Prostate gland (tissue), 2 donors: ENCODE measurements at places on chromosomes 7 and 10.
A peak's percentile ranks its signal among the peaks of the same experiment; 100 is the strongest.

GRCh38 chr10:28975891-28976531 lies 298.7 kb downstream of the BAMBI start:
- DNase-seq: no peak

- no peak for DNase-seq
Measured at GRCh38 chr7:128910569-128910945, at the start of gene KCP. KCP (minus strand) TSS chr7:128910709; CDS start chr7:128910676, 33 bp downstream.

DNA sequence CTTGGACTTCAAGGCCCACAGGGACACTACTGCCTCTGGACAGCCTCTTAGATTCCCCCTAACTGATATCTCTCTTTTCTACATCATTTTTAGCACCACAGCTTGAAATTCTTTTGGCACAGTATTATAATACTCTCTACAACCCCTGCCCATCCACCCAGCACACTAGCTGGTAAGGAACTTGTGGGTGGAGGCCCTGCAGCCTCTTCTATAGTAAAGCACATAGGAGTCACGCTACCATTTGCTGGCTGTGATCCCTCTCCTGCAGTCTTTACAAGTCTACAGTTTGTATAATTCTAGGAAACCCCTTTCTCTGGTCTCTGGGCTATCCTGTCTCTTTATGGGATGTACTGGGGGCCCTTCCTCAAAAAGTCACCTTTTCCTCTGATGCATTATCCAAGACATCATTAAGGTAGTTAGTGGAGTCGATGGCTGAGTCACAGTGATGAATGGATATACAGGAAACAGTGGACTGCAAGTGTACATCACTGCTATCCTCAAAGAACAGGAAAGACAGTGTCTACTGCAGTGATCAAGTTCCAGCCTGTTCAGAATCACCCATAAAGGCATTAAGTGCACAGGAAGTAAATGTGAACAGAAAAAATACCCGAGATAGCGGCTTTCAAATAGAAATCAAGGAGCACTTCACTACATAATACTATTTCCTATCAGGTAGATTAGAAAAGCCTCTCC lies 54.4 kb downstream of the STK17A start:
- DNase-seq: no peak

GRCh38 chr10:44995581-44995913 lies 5.2 kb upstream of the ZNF22 start:
- no peak for DNase-seq

DNA sequence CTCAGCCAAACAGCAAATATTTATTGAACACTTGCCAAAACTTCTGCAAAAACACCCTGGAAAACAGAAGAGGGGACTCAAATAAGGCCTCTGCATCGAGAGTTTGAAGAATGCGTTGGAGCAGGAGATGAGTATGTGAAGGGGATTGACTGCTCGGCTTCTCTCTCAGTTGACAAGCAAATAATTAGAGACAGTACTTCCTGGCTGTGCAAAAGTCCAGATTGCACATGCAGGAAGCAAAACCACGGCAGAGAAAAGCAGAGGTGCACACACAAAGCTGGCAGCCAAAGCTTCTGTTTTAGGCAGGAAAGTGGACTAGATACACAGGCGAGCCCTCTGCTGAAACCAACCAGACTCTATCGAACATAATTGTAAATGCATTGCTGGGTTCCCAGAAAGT lies 343.6 kb upstream of the MGMT start:
- DNase-seq: no peak

DNA sequence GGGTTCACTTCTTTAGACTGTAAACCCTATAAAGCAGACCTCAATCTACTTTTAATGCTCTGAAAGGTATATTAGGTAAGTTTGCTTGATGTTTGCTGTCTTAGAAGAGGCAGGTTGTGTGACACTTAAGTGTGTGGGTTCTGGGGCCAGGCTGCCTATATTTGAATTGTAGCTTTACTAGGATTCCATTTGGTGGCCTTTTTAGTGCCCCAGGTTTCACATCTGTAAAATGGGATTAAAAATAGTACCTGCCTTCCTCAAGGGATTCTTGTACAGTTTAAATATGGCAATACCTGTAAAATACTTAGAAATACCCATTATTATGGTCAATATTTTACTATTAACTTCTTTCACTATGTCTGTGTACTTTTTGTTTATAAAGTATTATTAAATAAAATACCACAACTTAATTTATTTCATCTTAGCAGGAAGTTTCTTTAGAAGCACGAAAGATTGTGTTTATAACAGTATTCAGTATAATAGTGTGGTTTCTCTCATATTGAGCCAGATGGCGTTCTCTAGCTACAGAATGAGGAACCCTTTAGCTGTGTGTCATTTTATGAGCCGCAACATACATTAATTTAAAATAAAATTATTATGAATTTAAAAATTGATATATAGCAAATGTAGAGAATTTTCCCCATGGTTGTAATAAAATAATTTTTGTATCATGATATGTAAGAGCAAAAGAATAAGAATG lies 94.2 kb downstream of the CDK14 start:
- DNase-seq: no peak

DNA sequence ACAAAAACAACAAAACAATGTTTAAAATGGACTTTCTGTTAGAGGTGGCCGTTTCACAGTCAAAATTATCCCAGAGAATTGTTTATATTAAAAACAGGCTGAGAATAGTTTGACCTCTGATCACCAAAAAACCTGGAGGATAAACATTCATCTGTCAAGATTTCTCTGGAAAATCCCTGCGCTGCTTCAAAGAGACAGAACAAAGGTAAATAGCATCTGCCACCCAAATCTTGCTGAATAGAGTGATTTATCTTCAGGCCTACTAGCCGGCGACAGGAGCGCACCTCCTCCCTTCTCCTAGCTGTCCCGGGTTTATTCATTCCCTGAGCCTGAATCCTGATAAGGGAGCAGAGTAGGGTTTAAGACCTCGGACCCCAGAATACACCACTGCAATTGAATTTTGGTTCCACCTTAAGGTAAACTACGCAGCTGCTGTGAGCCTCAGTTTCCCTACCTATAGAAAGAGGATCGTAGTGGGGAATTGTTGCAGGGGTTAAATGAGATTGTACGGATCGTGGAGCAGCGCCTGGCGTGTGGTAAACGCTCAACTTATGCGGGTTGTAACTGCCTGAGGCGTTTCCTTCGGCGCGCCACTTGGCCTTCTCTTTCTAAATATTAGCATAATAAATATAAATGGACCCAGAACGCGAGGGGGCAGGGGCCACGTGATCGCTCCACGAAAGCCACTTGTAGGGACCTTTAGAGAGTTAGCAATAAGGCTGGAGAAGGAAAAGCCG lies 498 bp upstream of the ST7 start:
- DNase-seq: peak; percentile 9

DNA sequence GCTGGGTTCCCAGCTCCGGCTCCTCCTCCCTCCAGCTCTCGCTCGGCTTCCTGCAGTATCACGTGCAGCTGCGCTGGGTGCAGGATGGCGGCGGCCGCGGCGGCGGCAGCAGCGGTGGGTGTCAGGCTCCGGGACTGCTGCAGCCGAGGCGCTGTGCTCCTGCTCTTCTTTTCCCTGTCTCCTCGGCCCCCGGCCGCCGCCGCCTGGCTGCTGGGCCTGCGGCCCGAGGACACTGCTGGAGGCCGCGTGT lies at the start of gene CNNM1:
Gene CNNM1, plus strand, starts transcription at position 53 of the 250 bp plus-strand sequence. Its CDS starts 32 bp downstream, at position 85.
- peak; percentile 40 for DNase-seq

- no peak for DNase-seq
Measured at GRCh38 chr10:130617985-130618384, 481.8 kb downstream of the GLRX3 start.

- DNase-seq: no peak
Measured at GRCh38 chr10:96188421-96188820, 58.3 kb downstream of the ZNF518A start.

GRCh38 chr7:26458466-26459145 lies 166.9 kb downstream of the SNX10 start:
- DNase-seq: no peak

DNA sequence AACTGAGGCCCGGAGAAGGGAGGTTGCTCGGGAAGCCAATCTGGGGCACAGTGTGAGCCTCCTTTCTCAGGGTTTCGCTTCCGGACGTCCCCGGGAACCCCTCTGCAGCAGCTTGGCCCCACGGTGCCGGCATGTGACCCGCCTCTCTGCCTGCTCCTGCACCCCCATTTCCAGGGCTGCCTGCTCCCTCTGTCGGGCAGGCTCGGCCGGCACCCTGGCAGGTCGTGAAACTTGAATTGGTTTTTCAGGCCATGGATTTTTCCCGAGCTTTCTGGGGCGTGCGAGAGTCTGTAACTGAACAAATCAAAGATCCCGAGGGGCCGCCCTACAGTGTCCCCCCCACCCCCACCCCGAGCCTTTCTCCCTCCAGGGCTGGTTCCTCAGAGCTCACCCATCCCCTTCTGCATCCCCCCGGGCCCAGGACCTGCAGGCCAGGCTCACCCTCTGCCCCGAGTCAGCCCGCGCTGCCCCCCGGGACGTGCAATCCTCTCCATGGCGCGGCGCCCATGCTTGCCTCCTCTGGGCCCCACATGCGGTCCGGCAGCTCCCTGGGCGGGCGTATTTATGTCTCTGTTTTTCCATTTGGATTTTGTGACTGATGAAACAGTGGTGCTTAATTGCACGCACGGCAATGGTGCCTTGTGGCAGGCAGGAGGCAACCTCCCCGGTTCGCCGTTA lies 58.1 kb downstream of the UNCX start:
- no peak for DNase-seq

- no peak for DNase-seq
Measured at GRCh38 chr10:76972541-76972940, 665.1 kb downstream of the KCNMA1 start.

- no peak for DNase-seq
Measured at GRCh38 chr7:2287745-2288144, 26.5 kb downstream of the SNX8 start.

- DNase-seq: no peak
Measured at GRCh38 chr10:11255796-11256444, 238.2 kb downstream of the CELF2 start.

GRCh38 chr7:24723178-24723530 lies 34.1 kb downstream of the GSDME start:
- no peak for DNase-seq

- no peak for DNase-seq
Measured at GRCh38 chr10:79320820-79321493, 26.3 kb upstream of the PPIF start.

DNA sequence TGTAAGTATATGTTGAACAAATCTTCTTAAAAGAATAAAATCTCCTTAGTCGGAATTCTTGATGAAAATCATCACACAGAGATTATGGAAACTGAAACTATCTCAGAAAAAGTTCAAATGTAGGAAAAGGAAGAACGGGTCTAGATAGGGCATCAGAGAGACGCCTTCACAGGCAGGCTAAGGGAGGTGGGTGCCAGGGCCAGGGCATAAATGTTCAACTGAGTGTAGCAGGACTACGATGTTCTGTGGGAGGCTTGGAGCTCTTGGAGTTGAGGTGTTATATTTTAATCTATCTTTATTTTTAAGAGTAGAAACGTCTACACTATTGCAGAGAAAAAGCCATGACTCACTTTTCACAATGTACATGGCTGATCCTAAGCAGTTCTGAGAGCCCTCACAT lies 101.2 kb downstream of the RSU1 start:
- no peak for DNase-seq

DNA sequence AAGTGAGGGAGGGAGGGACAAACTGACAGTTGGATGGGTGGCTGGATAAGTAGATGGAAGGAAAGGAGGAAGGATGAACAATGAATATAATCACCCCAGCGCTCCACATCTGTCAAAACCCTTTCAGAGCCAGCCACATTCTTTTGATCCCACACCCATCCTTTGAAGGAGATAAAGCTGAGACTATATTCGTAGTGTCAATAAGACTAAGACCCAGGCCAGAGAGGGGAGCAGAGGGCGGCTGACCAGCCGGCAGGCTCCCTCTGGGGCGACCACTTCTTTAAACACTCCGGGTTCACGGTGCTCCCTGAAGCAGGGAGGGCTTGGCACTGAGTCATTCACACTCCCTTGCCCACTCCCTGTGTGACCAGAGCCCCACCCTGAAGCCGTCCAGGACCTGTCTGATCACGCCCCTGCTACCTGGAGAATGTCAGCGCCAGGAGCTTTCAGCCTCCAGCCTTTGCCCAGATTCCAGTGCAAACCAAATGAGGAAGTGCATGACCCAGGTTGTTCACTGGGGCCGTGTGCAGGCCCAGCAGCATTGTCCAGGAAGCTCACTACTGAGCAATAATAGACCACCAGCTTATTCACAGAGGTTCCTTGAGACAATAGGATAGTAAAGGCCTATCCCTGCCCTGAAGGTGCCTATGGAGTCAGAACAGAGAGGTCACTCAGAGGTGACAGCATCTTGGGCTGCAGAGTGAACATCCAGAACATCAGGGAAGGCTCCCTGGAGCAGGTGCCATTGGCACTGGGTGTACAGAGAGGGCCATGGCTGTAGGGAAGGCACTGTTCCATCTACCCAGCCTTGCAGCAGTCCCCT lies 34.4 kb downstream of the UNC5B start:
- DNase-seq: peak; percentile 85

DNA sequence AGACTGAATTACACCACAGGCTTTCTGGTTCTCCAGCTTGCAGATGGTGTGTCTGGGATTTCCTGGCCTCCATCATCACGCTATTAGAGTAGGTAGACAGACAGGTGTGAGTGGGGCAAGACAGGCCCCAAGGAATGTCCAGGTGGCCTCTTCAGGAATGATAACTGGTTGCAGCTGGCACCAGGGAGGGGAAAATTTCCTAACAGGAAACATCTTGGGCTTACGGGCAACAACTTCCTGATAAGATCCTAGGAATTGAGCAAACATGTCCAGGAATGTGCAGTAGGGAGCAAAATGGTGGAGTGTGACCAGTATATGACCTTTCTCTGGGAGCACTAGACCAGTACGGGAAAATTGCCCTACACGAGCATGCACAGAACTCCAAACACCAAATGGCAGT lies 11.3 kb downstream of the XRCC2 start:
- no peak for DNase-seq

DNA sequence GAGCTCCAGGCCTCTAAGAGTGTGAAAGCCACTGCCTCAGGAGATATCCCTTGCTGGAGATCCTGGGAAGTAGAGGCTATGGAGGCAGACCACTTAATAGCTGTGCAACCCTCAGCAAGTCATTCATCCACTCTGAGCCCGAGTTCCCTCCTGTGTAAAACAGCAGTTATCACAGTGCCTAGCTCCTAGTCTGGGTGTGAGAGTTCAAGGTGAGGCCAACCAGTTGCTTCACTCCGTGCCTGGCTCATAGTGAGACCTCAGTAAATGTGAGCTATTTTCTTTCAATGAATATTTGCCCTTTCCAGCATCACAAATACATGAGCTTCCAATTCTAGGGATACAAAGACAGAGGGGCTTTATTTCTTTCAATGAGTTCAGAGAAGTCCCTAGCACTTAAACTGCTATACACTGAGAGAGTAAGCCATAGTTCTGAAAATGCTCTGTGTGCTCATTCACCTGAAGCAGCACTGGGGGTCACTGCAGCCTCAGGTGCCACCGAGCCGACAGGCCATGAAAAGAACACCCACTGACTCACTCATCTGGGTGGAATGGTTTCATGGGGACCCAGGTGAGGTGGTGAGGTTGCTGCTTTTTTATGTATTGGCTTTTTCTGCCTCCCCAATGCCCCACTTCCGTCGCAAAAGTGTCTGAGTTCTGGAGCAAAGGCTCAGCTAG lies 259.8 kb downstream of the KCNMA1 start:
- no peak for DNase-seq

- no peak for DNase-seq
Measured at GRCh38 chr10:83691791-83692596, 447.3 kb upstream of the GHITM start.

GRCh38 chr10:13483951-13484350 lies 44.9 kb downstream of the BEND7 start:
- peak; percentile 18 for DNase-seq
